NCI-H774 (cell line): ENCODE measurements at places on chromosomes 2 and 18.

GRCh38 chr2:235230821-235231601, 262.8 kb upstream of the AGAP1 start:
- peak; percentile 44 for DNase-seq

DNA sequence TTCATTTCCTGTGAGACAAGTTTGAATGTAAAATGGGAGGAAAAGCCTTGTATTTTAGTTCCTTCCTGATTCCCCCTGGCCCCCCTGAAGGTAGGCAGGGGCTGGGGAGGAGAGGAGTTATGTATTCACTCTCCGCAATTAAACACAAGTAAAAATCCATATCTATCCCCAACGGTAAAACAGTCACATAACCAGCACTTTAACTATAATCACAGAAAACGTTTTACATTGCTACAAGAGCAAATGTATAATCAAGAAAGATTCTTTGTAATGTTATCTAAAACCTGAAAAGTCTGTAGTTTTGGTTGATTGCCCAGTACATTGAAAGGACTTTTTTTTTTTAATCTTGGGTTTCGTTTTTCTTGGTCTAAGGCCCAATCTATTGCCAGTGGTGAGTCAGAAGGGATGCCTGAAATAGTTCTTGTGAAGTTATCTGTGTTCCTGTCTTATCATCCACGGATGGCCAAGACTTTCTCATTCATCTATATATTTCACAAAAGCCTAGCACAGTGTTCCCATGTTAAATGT, 34.5 kb upstream of the CCNYL1 start:
- no peak for DNase-seq

DNA sequence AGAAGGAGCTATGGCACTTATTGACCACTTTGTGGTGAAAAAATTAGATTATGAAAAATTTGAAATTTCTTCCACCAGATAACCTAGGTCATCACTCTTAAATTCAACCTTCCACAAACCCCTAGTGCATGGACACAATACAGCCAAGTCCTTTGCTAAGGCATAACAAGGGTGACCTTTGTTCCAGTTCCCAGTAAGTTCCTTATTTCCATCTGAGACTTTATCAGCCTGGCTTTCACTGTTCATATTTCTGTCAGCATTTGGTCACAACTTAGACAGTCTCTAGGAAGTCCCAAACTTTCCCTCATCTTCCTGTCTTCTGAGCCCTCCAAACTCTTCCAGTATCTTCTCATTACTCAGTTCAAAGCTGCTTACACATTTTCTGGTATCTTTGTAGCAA, 132.5 kb downstream of the TRABD2A start:
- DNase-seq, result no peak

DNA sequence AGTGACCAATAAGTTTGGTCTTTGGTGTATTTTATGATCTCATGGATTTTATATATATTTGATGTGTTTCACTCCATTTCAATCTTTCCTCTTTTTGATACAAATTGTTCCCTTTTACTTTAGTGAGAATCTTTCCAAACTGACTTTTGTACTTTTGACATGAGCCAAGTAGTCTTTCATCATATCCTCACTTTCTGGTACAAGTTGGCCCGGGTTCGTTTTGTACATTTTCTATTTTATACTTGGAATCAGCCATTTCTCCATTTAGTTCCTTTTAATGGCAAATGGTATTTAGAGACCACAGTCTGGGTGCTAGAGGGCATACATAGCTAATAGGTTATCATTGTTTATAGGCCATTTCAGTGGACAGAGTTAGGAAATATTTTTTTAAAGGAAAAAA, 147.9 kb upstream of the MYO3B start:
- DNase-seq, result no peak

GRCh38 chr2:235848055-235848454, 320.1 kb downstream of the GBX2 start:
- DNase-seq, result no peak

- DNase-seq, result no peak
These were observed 43.2 kb downstream of the CRACDL start for GRCh38 chr2:98892871-98893270.

DNA sequence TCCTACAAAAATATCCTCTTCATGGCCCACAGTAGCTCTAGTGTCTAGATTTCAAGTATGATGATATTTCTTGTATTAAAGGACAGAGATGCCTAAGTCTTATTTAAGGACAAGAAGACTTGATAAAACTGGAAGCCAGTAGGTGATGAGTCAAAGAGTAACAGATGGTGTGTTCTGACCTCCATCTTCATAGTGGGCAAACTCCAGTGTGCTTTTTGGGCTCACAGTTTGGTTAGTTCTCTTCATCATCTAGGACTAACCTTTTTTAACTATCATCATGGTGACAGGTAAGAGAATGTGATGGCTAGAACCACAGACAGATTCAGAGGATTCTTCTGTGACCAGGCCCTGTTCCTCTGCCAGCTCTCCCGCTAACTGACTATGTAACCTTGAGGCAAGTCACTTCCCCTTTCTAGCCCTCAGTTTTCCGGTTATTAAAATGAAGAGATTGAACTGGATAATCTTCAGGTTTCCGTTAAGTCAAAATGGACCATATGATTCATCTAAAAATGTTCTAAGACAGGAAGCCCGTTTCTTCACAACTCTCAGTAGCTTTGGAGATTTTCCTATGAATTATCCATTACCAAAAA, 140.3 kb upstream of the RASGRP3 start:
- DNase-seq, result no peak

- DNase-seq, result no peak
These were observed 18.6 kb upstream of the COL6A3 start for GRCh38 chr2:237432484-237433092.

GRCh38 chr2:88656690-88657089, 29.4 kb upstream of the EIF2AK3 start:
- DNase-seq, result no peak

- no peak for DNase-seq
These were observed 61.6 kb upstream of the CYRIA start for GRCh38 chr2:16727256-16727655.

DNA sequence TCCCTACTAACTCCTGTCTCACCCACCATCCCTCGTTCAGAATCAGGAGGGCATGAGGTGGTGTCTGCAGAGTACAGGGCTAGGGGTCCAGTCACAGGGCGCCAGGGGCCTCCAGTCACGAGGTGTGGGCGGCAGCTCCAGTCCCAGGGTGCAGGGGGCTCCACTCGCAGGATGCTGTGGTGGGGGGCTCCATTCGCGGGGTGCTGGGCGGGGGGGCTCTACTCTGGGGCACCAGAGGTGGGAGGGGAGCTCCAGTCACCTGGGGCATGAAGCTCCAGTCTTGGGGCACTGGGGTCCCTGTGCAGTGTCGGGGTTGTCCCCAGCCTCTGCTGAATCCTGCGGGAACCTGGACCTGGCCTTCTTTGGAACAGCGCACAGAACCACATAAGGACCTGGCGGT, 66.0 kb downstream of the EIPR1 start:
- DNase-seq, result no peak

DNA sequence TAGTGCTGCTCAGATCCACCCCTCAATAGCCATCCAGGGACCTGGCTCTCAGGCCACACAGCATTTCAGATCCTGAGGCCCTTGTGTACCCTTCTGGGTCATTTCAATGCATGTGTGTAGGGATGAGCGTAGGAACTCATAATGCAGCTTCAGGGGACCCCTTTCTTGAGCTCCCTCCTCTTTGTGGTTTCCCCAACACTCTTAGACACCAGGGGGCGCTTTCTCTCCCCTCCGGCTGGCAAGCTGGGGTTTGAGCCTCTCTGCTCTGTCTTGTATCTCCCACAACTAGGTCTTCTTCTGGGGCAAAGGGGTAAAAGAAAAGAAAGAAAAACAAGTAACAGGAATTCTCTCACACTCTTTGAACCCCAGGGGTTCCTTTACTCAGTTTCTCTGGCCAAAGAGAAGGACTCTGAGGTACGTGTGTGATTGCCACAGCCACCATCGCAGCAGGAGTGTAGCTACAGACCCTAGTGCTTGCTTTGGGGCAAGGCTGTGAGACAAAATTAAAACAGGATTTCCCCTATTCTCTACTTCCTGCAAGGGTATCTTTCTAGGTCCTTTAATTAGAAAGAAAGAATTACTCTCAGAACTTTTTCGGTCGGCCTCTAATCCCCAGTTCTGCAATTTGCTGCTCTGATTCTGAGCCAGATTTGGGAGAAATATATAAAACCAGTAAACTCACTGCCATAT, 38.0 kb downstream of the CABYR start:
- peak; percentile 23 for DNase-seq

GRCh38 chr18:37900326-37900725, 334.7 kb upstream of the CELF4 start:
- DNase-seq, result no peak

GRCh38 chr18:49668574-49669275, 106.9 kb downstream of the LIPG start:
- no peak for DNase-seq

DNA sequence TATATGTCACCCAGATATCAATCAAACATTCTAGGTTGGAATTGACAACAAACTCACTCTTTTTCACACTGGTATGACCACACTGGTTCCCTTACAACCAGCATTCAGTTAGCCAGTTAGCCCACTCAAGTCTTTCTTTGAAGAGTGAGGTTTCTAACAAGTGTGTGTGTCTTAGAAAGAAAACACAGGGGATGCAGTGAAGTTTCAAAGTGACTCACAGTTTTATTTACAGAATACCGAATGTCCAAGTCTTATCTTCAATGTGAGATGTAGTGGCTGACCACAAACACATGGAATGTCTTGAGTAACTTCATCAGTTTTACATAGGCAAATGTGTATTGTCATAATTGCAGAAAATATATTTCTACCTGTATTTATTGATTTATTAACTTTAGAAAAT, 274.7 kb upstream of the HNMT start:
- no peak for DNase-seq

DNA sequence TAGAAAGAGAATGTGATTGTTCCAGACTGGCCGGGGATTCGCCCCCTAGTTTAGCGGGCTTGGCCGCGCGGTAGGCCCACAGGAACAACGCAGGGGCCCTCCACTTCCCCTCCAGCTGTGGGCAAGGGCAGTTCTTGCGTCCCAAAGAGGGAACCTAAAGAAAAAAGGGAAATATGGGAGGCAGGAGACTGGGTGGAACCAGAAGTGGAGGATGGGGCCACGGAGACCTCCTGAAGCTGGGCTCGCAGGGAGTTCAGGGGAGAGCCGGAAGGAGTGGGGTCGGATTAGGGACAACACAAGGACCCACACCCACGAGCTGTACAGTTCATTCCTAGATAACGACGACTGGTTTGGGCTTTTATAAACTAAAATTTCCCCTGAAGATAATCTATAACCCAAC, 18.2 kb downstream of the GNLY start:
- DNase-seq, result no peak

DNA sequence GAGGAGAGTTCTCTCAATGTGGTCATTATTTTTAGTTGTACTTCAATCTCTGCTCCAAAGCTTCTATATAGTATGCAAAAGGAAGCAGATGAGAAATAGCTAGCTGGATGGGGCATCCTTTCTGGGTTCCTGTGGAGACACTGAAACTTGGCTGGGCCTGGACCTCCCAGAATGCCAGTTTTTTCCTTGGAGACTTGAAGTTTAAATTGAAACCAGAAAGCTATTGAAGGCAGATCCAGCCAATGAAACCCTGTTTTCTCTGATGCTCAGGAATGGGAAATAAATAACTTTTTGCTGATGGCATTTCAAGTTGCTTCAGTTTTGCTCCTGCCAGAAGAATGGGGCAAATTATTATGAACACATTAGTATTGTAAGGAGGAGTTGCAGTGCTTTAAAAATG, 2.9 kb downstream of the SETBP1 start:
- DNase-seq, result no peak

DNA sequence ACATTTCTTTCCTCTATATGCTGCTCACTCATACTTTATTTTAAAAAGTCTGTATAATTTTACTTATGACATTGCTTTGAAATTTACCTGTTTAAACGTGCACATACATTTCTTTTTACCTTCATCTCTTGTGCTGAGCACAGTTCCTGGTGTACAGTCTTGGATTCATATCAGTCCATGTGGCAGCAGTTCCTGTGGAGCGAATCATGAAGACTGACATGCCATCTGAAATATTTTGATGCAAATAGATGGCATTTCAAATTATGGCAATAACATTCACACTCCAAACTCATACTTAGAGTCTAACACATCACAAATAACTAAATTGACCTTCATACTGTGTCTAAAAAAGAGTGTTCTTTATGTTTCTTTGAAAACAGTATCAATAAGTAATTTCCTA, 90.3 kb upstream of the CDH2 start:
- DNase-seq, result no peak

DNA sequence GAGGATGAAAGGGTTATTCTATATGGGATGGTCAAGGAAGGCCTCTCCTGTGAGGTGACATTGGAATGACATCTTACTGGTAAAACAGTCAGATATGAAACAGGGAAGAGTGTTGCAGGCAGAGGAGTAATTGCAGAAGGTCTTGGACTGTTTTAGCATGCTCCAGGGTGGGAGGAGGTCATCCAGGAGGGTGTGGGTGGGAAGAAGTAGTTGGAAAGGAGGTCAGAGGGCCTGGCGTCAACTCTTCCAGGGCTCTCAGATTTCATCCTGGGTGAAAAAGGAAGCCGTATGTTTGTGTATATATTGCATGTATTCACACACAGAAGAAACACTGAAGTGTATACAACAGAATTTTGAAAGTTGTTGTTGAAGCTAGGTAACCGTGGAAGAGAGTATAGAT, 48.2 kb downstream of the ATP9B start:
- no peak for DNase-seq

GRCh38 chr2:162403884-162404283, 60.0 kb downstream of the GCA start:
- no peak for DNase-seq

- DNase-seq, result no peak
These were observed 1059.7 kb upstream of the ACVR2A start for GRCh38 chr2:146785101-146785500.

GRCh38 chr2:203584784-203585183, 49.7 kb upstream of the RAPH1 start:
- DNase-seq, result peak; percentile 16

- no peak for DNase-seq
These were observed 14.4 kb upstream of the PTMA start for GRCh38 chr2:231693956-231694355.

GRCh38 chr2:120745420-120746111, 9.9 kb downstream of the GLI2 start:
- DNase-seq, result no peak

DNA sequence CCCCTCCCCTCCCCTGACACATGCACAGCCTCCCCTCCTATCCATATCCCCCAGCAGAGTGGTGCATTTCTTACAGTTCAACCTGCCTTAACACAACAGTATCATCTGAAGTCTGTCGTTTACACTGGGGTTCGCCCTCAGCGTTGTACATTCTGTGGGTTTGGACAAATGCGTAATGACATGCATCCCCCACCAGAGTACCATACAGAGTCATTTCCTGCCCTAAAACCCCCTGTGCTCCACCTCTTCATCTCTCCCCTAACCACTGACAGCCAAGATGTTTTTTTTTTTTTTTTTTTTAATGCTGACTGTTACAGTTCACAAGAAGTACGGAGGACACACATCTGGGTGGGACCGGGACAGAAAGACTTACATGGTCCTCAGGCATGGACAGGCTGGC, 22.6 kb downstream of the POMC start:
- no peak for DNase-seq
